ENCODE measurements at places on chromosomes 11 and 22. TPM values are rescaled to one million over a fixed set of nuclear protein-coding genes. Genes with fewer than 3 reads are reported as not detected.

GRCh38 chr11:34756591-34756990 lies 135.7 kb downstream of the EHF start:
- no peak for DNase-seq

- DNase-seq = no peak
Measured at GRCh38 chr11:65646958-65647701, 9.2 kb downstream of the SIPA1 start.

The SLCO2B1 gene
- 8.2 TPM for polyA plus RNA-seq

GRCh38 chr22:37406441-37407235 lies 20.6 kb downstream of the ELFN2 start:
- DNase-seq = no peak

- DNase-seq = no peak
Measured at GRCh38 chr11:72779495-72780128, 14.2 kb downstream of the STARD10 start.

- DNase-seq = no peak
Measured at GRCh38 chr11:112179601-112180000, 4.3 kb downstream of the BCO2 start.
